ENCODE measurements at places on chromosomes 12 and 14.

GRCh38 chr12:101727098-101727497 is 12.2 kb downstream of the SYCP3 start:
- DNase-seq = peak; percentile 49

GRCh38 chr12:50087995-50088394 is 2.9 kb downstream of the SMARCD1 start:
- DNase-seq = no peak

DNA sequence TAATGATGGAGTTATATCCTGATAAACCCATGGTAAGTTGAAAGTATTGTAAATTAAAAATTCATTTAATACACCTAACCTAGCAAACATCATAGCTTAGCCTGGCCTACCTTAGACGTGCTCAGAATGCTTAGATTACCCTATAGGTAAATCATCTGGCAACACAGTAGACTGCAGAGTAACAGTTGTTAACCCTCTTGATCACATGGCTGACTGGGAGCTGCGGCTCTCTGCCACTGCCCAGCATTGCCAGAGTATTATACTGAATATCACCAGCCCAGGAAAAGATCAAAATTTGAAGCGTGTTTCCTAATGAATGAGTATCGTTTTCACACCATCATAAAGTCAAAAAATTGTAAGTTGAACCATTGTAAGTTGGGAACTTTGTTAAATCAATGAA is 17.8 kb upstream of the TMPRSS12 start:
- no peak for DNase-seq

DNA sequence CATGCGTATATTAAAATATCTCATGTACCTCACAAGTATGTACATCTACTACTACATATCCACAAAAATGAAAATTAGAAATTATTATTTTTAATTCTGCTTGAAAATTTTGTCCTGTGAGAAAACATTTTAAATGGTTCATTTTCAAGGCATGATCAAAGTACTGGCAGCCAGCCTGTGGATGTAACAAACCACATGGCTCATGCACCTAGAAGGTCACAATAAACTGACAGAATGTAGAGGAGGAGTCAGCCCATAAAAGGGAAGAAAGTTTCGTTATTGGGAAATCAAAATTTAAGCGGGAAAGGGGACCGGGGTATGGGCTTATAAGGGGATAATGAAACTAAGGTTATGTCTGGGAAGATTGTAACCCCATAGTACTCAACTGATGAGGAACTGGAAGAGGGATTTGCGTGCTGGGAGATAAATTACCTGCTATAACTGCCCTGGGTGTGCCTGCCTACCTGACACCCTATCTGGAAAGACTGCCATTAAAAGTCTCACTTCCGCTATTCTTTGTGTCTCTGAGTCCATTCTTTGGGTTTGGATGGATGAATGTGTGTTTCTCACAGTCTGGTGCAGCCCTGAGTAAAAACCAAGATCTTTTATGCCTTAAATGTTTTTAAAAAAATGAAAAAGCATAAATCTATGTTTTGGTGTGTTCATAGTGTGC is 62.2 kb upstream of the PCED1B start:
- DNase-seq = no peak

DNA sequence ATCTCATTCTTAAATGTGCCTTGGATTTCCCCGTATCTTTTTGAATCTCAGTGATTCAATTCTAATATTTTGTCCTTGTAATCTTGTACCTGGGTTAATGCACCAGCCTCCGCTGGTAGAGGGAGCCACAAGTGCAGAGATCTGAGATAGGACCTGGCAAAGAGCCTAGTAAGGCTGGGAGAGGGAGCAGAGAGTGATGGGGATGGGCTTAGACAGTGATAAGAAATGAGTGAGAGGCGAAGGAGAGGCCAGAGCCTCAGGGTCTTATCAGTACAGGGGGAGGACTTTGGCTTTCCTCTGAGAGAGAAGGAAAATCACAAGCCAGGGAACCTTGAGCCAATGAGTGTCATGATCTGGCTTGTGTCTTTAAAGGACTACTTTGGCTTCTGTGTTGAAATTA is 30.5 kb upstream of the LMNTD1 start:
- peak; percentile 95 for DNase-seq

DNA sequence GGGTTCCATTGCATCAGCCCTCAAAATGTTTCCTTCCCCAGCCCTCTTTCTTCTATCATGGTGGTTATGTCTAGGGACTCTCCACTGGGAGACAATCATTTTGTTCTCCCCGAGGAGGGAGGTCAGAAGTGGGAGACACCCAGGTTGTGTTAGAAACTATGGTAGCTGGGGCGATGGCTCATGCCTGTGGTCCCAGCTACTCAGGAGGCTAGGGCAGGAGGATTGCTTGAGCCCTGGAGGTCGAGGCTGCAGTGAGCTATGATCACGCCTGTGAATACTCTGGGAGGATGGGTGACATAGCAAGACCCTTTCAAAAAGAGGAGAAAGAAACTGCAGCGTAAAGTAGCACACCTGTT is 13.0 kb upstream of the LRRC23 start:
- no peak for DNase-seq

DNA sequence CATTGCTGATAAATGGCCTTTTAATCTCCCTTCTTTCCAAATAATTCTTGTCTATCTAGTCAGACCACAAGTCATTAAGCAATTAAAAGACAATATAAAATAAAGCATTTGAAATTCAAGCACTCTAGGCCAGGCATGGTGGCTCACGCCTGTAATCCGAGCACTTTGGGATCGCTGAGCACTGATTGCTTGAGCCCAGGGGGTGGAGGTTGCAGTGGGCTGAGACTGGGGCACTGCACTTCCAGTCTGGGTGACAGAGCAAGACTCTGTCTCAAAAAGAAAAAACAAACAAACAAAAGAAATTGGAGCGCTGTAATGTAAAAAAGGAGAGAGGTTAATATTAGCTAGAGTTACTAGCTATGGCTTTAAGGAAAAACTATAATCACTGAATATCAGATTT is 30.5 kb upstream of the CSRP2 start:
- no peak for DNase-seq

DNA sequence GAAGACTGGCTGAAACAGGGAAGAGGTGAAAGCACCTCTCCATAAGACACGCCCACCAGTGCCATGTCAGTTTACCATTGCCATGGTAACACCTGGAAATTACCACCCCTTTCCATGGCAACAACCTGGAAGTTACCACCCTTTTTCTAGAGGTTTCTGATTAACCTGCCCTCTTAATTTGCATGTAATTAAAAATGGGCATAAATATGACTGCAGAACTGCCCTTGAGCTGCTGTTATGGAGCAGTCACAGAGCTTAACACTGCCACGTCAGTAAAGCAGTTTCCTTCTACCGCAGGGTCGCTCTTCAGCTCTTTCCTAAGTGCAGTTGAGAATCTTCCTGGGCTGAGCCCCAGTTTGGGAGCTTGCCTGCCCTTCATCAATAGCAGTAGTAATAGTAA is 55.2 kb downstream of the RASSF3 start:
- no peak for DNase-seq

- DNase-seq = peak; percentile 88
Measured at GRCh38 chr12:1297206-1297605, 297.2 kb downstream of the FBXL14 start.

GRCh38 chr12:79531518-79531917 is 159.2 kb downstream of the PAWR start:
- peak; percentile 97 for DNase-seq

Data from amniotic epithelial cell (primary cell).